Activated CD8-positive, alpha-beta T cell treated with anti-CD3 and anti-CD28 coated beads, Interleukin-2, amount 10 ng/mL, durations not matched to agents 7 days and 5 days (primary cell): ENCODE measurements at places on chromosomes 13 and 19.

- no peaks in the 10 kb centered on the region for H3K4me1 ChIP-seq
- DNase-seq = no peak
- no peak overlapping the region for H3K27ac ChIP-seq
- H3K27me3 ChIP-seq = no peaks in the 10 kb centered on the region
- H3K4me3 ChIP-seq = no peak overlapping the region
These were observed 256.1 kb downstream of the FOXO1 start for GRCh38 chr13:40410315-40410714.

DNA sequence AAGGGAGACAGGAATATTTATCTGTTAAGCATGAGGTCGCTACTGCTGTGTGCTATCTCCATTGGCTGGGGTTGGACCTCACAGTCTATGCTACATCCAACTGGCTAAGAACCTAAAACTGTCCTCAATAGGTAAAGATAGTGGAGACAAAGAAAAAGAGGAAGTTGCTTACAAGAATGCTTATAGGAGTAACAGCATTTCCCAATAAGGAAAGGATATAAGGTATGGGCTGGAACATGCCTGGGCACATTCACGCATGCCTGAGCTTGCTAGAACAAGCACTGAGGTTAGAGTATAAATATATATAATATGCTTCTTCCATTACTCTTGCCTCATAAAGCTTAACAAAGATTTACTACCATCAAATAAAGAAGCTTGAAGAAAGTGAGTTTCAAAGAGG, 47.9 kb upstream of the CEACAM21 start:
- H3K36me3 ChIP-seq = peaks cover 25% of the 10 kb centered on the region
- peaks cover 47% of the 10 kb centered on the region for H3K4me1 ChIP-seq
- H3K27ac ChIP-seq = no peak overlapping the region
- no peak for DNase-seq

GRCh38 chr13:60112771-60113170, 51.0 kb downstream of the DIAPH3 start:
- H3K4me1 ChIP-seq = no peaks in the 10 kb centered on the region
- no peaks in the 10 kb centered on the region for H3K27me3 ChIP-seq
- no peak overlapping the region for H3K27ac ChIP-seq
- no peak overlapping the region for H3K4me3 ChIP-seq

DNA sequence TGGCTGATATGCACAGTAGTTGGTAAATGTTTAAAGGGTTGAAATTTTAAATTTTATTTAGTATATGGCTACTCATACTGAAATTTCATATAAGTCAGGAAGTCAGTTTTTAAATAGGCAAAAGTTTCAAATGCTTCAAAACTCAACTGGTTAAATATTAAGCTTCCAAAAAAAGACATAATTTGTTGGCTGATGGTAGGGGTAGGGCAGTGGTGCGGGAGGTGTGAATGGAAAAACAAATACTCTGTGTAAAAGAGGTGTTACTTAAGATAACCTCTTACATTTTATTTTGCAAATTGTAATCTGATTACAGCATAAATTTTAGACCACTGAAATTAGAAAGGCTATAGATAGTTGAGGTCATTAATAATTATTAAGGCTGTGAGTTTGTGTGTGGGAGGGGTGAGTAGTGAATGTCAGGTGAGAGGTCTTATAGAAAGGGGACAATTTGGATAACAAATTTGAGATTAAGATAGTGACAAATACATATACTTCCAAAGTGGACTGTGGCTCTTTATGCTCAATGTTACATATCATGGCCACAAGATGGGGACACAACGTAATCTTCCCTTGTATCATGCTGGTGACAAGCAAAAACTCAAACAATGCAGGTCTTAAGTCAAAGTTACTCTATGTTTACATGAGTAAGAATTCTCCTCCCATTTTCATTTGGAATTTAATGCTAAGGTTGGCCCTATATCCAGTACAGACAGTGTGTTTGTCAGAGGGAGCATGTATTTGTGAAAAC, 36.6 kb upstream of the OXGR1 start:
- peaks cover 4% of the 10 kb centered on the region for H3K27me3 ChIP-seq
- DNase-seq = no peak
- H3K27ac ChIP-seq = no peak overlapping the region
- H3K36me3 ChIP-seq = no peaks in the 10 kb centered on the region
- no peak overlapping the region for H3K4me3 ChIP-seq

DNA sequence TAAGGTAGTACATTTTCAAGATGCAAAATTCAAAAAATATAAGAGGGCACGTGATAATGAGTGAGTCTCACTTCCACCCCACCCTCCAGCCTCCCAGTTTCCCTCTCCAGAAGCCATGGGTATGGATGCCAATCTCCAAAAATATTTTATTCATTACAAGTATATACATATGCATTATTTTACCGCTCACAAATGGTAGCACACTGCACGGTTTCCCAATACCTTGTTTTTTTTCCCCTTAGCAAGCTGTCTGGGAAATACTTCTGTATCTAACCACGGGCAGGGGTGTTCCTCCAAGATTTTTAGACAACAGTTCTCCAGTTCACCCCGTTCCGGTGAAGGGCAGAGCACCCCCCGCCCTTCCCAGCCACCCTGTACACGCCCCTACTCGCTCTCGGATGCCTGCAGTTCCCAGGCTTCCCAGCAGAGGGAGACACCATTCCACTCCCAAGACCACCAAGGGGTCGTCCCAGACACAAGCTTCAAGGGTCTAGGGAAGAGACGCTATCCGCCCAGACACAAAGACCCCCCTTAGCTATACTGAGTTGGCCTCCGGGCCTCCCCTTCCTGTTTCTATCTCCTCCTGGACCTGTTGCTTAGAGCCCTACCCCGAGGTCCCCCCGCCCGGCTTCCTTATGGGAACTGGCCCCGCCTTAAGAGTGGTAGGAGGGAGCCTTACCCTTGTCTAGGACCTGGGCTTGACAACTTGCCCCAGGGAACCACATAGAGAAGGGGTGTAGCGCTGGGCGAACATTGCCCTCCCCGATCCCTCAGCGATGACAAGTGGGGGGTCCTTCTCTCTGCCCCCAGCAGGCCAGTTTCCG, 1.1 kb upstream of the FXYD3 start:
- no peak overlapping the region for H3K27ac ChIP-seq
- DNase-seq = peak; percentile 74
- H3K4me1 ChIP-seq = peaks cover 6% of the 10 kb centered on the region
- no peak overlapping the region for H3K4me3 ChIP-seq
- H3K27me3 ChIP-seq = no peaks in the 10 kb centered on the region

- no peaks in the 10 kb centered on the region for H3K4me1 ChIP-seq
- peaks cover 3% of the 10 kb centered on the region for H3K27me3 ChIP-seq
- no peak overlapping the region for H3K4me3 ChIP-seq
- no peak for DNase-seq
- no peak overlapping the region for H3K27ac ChIP-seq
These were observed 163.9 kb downstream of the KCTD15 start for GRCh38 chr19:33960566-33960965.

DNA sequence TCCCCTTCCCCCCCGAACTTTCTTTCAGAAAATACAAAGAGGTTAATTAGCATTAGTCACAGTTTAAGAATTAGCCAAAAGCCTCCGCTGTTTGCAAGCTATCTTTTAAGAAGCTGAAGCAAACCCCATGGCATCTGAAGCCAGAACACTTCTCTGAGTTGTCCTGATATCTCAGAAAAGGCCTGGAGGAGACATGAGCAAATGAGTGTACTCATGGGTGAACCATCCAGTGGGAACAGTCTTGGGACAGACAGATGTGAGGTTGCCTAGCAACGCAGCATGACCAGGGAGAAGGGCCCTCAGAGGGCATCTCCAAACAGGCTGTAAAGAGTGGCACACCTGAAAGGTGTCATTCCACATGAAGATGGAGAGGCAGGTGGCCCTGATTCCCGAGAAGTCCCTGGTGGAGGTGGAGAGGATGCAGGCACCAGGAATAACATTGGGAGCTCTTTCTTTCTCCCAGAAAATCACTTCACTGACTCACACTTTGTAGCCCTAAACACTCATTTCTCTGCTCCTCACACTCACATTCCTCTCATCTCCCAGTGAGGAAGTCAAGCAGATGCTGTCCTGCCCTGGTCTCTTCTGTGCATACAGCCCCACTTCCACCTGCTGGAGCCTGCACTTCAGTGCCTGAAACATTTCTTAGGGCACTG, 87.0 kb upstream of the TSHZ3 start:
- DNase-seq = no peak
- H3K4me3 ChIP-seq = no peak overlapping the region
- H3K4me1 ChIP-seq = no peaks in the 10 kb centered on the region

GRCh38 chr13:29480893-29481525, 114.5 kb downstream of the SLC7A1 start:
- H3K27me3 ChIP-seq = peaks cover 2% of the 10 kb centered on the region
- H3K4me1 ChIP-seq = no peaks in the 10 kb centered on the region
- no peak overlapping the region for H3K4me3 ChIP-seq
- no peak for DNase-seq
- no peak overlapping the region for H3K27ac ChIP-seq
- H3K36me3 ChIP-seq = no peaks in the 10 kb centered on the region

DNA sequence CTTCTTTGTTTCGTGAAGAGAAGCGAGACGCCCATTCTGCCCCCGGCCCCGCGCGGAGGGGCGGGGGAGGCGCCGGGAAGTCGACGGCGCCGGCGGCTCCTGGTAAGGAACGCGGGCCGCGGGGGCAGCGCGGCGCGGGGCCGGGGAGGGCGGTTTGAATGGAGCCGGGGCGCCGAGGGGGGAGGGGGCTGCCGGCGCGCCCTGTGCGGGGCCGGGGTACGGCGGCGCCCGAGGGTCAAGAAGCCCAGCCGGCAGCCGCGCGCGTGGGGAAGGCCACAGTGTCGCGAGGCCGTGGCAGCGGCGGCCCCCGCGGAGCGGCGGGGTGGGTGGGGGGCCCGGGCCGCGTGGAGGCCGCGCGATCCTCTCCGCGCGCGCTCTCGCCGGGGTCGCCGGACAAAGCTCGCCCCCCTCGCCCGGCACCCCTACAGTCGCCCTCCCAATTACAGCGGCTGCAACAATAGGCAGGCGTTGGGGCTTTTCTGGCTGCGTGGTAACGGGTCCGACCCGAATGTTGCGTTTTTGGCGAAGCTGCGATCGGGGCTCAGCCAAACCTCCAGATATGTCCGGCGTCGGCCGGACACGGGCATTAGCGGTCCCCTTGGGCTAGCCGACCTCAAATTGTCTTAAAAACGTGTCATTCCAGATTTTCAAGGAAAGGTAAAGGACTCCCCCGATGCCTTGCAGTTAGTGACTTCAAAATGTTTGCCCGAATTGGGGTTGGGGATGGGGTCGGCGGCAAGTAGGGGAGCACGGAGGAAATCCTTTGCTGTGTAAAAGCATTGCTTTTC, 437 bp downstream of the SMARCA4 start:
- peak overlapping the region; percentile 92 for H3K4me3 ChIP-seq
- DNase-seq = peak; percentile 41
- peaks cover 41% of the 10 kb centered on the region for H3K4me1 ChIP-seq
- peaks cover 5% of the 10 kb centered on the region for H3K36me3 ChIP-seq

GRCh38 chr13:51944428-51944827, 66.8 kb downstream of the ATP7B start:
- no peaks in the 10 kb centered on the region for H3K36me3 ChIP-seq
- no peak for DNase-seq
- H3K27ac ChIP-seq = no peak overlapping the region
- H3K27me3 ChIP-seq = peaks cover 19% of the 10 kb centered on the region

GRCh38 chr13:42064966-42065365, 16.5 kb downstream of the DGKH start:
- no peak for DNase-seq
- no peaks in the 10 kb centered on the region for H3K27me3 ChIP-seq
- H3K27ac ChIP-seq = no peak overlapping the region
- peaks cover 26% of the 10 kb centered on the region for H3K36me3 ChIP-seq
- H3K4me3 ChIP-seq = no peak overlapping the region
